Dermis blood vessel endothelial cell (primary cell): ENCODE measurements at places on chromosomes 5 and 9. TPM values are rescaled to one million over a fixed set of nuclear protein-coding genes. Genes with fewer than 3 reads are reported as not detected.

The C5orf22 gene
- total RNA-seq = 14.6 and 23.0 TPM in 2 replicates

The CDKN2A gene
- 1.0 and 1.3 TPM in 2 replicates for total RNA-seq

The SH3RF2 gene
- 0.05 and 0.17 TPM in 2 replicates for total RNA-seq

The NIPAL4 gene
- not detected in 2 replicates for total RNA-seq

The GDA gene
- 0.17 and 0.19 TPM in 2 replicates for total RNA-seq

The DPH7 gene
- 30.8 and 31.1 TPM in 2 replicates for total RNA-seq

The HRH2 gene
- 0.05 TPM in 1 of 2 replicates, not detected in the other for total RNA-seq

The SRP19 gene
- total RNA-seq = 93.8 and 115 TPM in 2 replicates

The HAVCR1 gene
- 0.28 and 1.0 TPM in 2 replicates for total RNA-seq

The PCDHB16 gene
- 0.17 and 0.23 TPM in 2 replicates for total RNA-seq

The TLE4 gene
- 23.7 and 25.5 TPM in 2 replicates for total RNA-seq

The BTNL8 gene
- total RNA-seq = 0.17 and 0.19 TPM in 2 replicates

The ANKRD31 gene
- 0.05 TPM in 1 of 2 replicates, not detected in the other for total RNA-seq

The IFNA13 gene
- total RNA-seq = not detected in 2 replicates

The SEMA6A gene
- 21.1 and 38.1 TPM in 2 replicates for total RNA-seq

The WASHC1 gene
- total RNA-seq = 4.7 and 4.9 TPM in 2 replicates

The EDIL3 gene
- total RNA-seq = 0.65 and 1.5 TPM in 2 replicates

The CTXN3 gene
- not detected in 2 replicates for total RNA-seq
